T-cell (primary cell): ENCODE measurements at places on chromosomes 5 and 9. TPM values are rescaled to one million over a fixed set of nuclear protein-coding genes. Genes with fewer than 3 reads are reported as not detected.

DNA sequence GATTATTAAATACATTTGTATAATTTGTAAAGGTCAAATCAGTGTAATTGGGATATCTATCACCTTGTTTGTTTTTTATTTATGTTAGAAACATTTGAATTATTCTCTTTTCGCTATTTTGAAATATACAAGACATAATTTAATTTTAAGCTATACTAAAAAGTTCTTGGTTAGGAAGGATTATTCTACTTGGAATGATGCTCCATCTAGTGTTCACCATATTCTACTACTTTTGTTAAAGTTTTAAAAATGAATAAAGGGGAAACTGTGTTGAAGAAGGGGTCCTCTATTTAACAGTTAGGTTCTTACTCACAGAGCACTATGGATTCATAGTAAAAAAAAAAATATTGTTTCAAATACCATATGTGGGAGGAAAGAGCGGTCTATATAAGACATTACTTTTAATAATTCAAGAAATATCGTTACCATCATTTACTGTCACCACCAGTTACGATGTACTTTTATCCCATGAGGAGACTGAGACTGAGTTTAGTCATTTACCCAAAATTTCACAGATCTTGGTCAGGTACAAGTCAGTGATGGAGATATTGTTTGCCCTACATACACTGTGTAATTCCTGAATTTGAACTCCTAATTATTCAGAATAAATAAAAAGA lies 6.3 kb upstream of the STOM start:
- H3K27ac ChIP-seq = no peak overlapping the region
- H3K4me3 ChIP-seq = no peak overlapping the region
- H3K4me1 ChIP-seq = no peaks in the 10 kb centered on the region
- DNase-seq = no peak
- no peaks in the 10 kb centered on the region for H3K27me3 ChIP-seq

DNA sequence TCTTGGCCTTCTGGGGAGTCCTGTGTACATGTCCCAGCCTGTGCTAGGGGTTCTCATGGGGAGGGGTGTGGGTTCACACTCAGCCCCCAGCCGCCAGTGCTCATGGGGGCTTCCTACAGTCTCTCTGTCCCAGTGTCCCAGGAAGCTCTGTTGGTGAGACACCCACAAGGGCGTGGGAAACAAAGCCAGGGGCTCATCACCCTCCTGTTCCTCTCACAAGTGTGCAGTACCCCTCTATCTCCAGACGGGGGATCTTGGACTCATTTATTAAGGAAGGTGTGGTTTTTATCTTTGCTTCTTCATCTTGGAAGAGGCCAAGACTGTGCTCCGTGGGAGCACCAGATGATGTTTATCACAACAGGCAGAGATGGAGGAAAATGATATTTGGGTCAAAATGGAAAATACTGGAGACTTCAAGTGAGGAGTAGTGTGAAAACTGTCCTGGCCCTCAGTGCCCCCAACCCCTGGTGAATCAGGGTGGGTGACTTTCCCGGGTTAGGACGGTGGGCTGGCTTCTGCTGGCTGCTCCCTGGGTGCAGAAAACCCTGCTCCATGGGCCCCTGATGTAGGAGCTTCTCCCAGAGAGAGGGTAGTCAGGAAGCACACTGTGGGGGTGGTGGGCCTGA lies 15.2 kb downstream of the TMEM171 start:
- H3K27me3 ChIP-seq = peaks cover 38% of the 10 kb centered on the region
- H3K27ac ChIP-seq = no peak overlapping the region
- no peaks in the 10 kb centered on the region for H3K4me1 ChIP-seq
- no peak overlapping the region for H3K4me3 ChIP-seq
- H3K36me3 ChIP-seq = no peaks in the 10 kb centered on the region

Gene FBXO4
- 13.7 TPM for total RNA-seq

Gene ZFR
- 54.2 TPM for total RNA-seq

Gene ZNF366
- not detected for total RNA-seq

DNA sequence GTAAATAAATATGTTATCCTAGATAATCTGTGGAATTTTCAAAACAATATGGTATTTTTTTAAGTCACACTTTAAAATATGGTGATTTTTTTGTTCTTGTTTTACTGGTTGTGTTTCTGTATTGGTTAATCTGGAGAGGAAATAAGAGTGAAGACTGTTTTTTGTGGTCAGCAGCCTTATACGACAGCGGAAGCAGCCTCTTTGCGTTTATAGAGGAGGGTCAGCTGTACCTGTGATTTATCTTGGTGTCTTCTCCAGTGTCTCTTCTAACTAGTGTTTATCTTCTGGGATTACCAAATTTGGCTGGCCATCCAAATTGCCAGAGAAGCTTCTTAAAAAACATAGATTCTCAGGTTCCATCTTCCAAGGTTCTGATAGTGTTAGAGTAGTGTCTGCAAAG lies 58.7 kb downstream of the ICE1 start:
- peak overlapping the region; percentile 17 for H3K27ac ChIP-seq
- H3K4me3 ChIP-seq = no peak overlapping the region
- peaks cover 2% of the 10 kb centered on the region for H3K4me1 ChIP-seq
- H3K36me3 ChIP-seq = peaks cover 12% of the 10 kb centered on the region
- peak; percentile 16 for DNase-seq
- no peaks in the 10 kb centered on the region for H3K27me3 ChIP-seq

GRCh38 chr9:105656131-105656921 lies 5.9 kb upstream of the TAL2 start:
- peaks cover 4% of the 10 kb centered on the region for H3K4me1 ChIP-seq
- H3K27me3 ChIP-seq = peaks cover 35% of the 10 kb centered on the region

DNA sequence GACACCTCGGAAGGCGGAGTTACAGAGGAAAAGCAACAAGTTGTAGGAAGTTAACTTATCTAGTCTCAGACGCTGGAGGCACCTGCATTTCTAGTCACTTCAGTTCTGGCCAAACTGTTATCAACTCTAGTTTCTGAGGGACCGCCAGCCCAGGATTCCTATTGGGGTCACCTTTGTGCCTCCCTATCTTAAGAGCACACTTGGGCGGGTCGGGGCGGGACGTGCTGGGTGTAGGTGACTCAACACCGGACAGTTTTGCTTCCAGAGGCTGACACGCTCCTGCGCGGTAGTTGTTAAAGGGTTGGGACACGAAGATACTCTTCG lies 679 bp upstream of the KDM4C start:
- H3K36me3 ChIP-seq = peaks cover 4% of the 10 kb centered on the region
- no peaks in the 10 kb centered on the region for H3K27me3 ChIP-seq
- peak overlapping the region; percentile 93 for H3K27ac ChIP-seq
- peaks cover 24% of the 10 kb centered on the region for H3K4me1 ChIP-seq
- DNase-seq = peak; percentile 69
- H3K4me3 ChIP-seq = peak overlapping the region; percentile 72

- H3K4me3 ChIP-seq = peak overlapping the region; percentile 72
- no peak for DNase-seq
- H3K27ac ChIP-seq = peak overlapping the region; percentile 92
- no peaks in the 10 kb centered on the region for H3K27me3 ChIP-seq
- peaks cover 18% of the 10 kb centered on the region for H3K4me1 ChIP-seq
Measured at GRCh38 chr9:131275332-131276093, 797 bp downstream of the FAM78A start.

DNA sequence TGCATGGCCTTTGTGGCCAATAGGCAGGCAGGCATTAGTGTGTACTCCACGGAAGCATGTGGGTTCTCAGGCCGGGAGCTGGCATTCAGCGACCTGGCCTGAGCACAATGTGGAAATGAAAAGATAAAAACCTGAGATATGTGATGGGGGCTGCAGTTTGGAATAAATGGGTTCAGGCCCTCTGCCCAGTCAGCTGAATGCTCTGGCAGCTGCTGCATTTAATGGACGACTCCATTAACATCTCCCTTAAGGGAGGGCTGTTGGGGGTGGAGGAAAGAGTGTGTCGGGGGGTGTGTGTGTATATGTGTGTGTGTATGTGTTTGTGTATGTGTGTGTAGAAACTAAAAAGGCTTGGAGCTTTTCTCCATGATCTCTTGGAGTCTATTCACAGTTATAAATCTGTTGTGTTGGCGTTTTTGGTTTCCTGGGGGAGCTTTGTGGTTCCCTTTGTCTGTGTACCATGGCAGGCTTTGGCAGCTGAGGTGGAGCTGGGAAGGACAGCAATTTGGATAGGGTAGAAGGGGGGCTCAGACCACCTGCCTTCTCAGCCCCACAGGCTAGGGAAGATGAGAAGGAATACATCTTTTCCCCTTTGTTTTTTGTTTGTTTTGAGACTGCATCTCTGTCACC lies 27.3 kb upstream of the HSPA9 start:
- peaks cover 55% of the 10 kb centered on the region for H3K27me3 ChIP-seq
- peaks cover 4% of the 10 kb centered on the region for H3K4me1 ChIP-seq
- no peak for DNase-seq
- H3K4me3 ChIP-seq = no peak overlapping the region
- H3K27ac ChIP-seq = no peak overlapping the region

DNA sequence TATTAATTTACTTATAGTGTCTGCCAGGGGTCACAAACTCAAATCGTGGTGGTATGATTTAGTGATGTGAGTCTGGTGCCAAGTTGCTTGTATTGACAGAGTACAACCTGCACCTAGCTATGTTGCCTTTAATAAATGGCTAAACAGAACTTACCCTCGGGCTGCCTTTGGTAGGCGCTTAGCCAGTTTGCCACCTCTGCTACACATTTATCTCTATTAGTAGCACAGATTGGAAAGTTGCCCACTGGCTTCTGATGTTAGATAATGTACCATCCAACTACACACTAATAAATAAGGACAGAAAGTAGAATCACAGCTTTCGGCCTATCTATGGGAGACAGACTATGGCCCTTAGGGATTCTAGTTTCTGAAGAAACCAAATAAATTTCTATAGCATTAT lies 368.4 kb downstream of the MAN2A1 start:
- no peak overlapping the region for H3K4me3 ChIP-seq
- DNase-seq = no peak
- no peaks in the 10 kb centered on the region for H3K36me3 ChIP-seq
- H3K4me1 ChIP-seq = peaks cover 18% of the 10 kb centered on the region
- H3K27ac ChIP-seq = no peak overlapping the region

- H3K27me3 ChIP-seq = no peaks in the 10 kb centered on the region
- no peaks in the 10 kb centered on the region for H3K36me3 ChIP-seq
- H3K27ac ChIP-seq = no peak overlapping the region
- DNase-seq = no peak
Measured at GRCh38 chr9:108363311-108363710, 492.5 kb downstream of the ACTL7B start.

GRCh38 chr5:453725-454481 lies 10.9 kb downstream of the EXOC3 start:
- H3K27ac ChIP-seq = no peak overlapping the region
- no peaks in the 10 kb centered on the region for H3K27me3 ChIP-seq
- no peak for DNase-seq

- H3K4me3 ChIP-seq = no peak overlapping the region
- peaks cover 19% of the 10 kb centered on the region for H3K4me1 ChIP-seq
Measured at GRCh38 chr5:123035918-123036390, 571 bp downstream of the PPIC start.

GRCh38 chr9:14343261-14344031 lies 29.5 kb upstream of the NFIB start:
- H3K4me1 ChIP-seq = no peaks in the 10 kb centered on the region
- H3K27ac ChIP-seq = no peak overlapping the region
- no peak overlapping the region for H3K4me3 ChIP-seq
- DNase-seq = no peak
- peaks cover 52% of the 10 kb centered on the region for H3K27me3 ChIP-seq
- H3K36me3 ChIP-seq = no peaks in the 10 kb centered on the region

Gene RMRP
- 12,452 TPM for total RNA-seq

DNA sequence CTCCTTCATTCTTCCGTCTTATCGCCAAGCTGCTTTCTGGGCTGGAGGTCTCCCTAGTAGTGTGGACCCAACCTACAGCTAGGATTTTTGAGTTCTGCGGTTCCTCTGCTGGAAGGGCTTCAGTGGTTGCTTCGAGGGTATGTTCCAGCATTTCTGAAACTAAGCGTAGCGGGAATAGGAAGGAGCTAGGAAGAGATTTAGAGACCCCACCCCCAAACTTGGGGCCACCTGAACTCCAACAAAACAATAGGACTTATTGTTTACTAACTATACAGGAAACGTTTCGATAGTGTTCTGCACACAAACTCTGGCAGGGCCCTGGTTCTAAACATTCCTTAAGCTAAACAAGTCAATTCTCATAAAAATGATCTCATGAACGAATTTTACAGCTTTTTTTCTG lies 346.7 kb downstream of the PLK2 start:
- no peak overlapping the region for H3K4me3 ChIP-seq
- H3K27ac ChIP-seq = no peak overlapping the region
- H3K36me3 ChIP-seq = no peaks in the 10 kb centered on the region
- H3K27me3 ChIP-seq = no peaks in the 10 kb centered on the region

Gene DMRT2
- not detected for total RNA-seq

GRCh38 chr9:6566409-6567139 lies 79.0 kb downstream of the GLDC start:
- H3K27me3 ChIP-seq = no peaks in the 10 kb centered on the region
- no peaks in the 10 kb centered on the region for H3K36me3 ChIP-seq
- no peak overlapping the region for H3K27ac ChIP-seq
- no peaks in the 10 kb centered on the region for H3K4me1 ChIP-seq
- no peak for DNase-seq

DNA sequence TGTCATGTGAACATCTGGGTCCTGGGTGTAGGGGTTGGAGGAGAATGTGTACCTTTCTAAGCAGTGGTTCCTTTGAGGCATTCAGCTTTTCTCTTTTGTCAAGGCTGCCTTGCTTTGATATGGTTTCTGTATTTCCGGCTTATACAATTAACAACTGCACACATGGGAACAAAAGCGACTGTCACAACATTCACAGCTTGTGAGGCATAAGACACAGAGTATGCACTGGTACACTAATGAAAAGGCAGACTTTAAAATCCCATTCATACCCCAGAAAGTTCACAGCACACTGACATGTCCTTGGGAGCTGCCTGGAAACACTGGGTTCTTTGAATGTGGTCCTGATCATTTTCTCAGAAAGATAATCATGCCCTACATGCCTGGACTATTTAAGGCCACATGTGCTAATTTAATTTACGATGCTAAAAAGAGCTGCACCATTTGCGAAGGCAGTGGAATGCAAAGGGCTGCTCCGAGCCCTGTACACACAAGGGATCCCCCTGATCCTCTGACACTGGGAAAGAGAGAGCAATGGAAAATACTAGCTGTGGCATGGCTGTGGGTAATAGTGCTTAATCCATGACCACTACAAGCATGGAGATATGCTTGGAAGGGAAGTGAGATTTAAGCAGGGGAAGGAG lies 131.8 kb downstream of the EFNA5 start:
- H3K4me3 ChIP-seq = no peak overlapping the region
- H3K4me1 ChIP-seq = peaks cover 10% of the 10 kb centered on the region
- no peak overlapping the region for H3K27ac ChIP-seq
- no peaks in the 10 kb centered on the region for H3K36me3 ChIP-seq

Gene PKD2L2
- not detected for total RNA-seq

DNA sequence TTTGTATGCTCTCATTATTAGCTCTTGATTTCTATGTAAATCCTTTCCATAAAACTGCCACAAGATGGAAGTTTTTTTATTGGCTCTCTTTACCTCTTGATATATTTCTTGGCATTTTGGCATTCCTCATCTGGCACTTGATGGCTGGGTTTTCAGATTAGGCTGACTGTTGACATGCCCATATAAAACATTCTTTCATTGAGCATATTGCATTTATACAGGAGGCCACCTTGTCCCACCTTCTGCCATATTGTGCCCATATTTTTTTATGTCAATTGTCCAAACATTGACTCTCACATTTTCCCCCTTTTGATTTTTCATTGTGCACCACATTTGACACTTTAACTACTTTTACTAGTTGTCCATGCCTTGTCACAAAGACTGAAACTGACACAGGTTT lies 182.9 kb downstream of the MEF2C start:
- DNase-seq = no peak
- H3K4me1 ChIP-seq = peaks cover 2% of the 10 kb centered on the region
- peaks cover 4% of the 10 kb centered on the region for H3K27me3 ChIP-seq
- H3K27ac ChIP-seq = no peak overlapping the region
- no peaks in the 10 kb centered on the region for H3K36me3 ChIP-seq
- H3K4me3 ChIP-seq = no peak overlapping the region
